ENCODE measurements at places on chromosomes 7 and 10.

GRCh38 chr7:27162561-27163287 is 2.6 kb downstream of the HOXA9 start:
- no peak overlapping the region for H3K4me3 ChIP-seq
- H3K36me3 ChIP-seq, result no peaks in the 10 kb centered on the region
- H3K27me3 ChIP-seq, result peaks cover 71% of the 10 kb centered on the region
- H3K27ac ChIP-seq, result no peak overlapping the region

DNA sequence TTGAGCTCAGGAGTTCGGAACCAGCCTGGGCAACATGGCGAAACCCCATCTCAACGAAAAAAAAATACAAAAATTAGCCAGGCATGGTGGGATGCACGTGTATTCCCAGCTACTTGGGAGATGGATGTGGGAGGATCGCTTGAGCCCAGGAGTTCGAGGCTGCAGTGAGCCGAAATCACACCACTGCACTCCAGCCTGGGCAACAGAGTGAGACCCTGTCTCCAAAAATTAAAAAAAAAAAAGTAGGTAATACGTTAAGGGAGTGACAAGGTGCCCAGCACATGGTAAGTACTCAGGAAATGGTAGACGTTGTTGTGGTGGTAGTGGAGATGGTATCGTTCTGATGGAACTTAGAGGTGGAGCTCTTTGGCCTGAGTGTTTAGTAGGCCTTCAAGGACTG is 41.0 kb upstream of the XPNPEP1 start:
- peaks cover 70% of the 10 kb centered on the region for H3K4me1 ChIP-seq
- DNase-seq, result no peak
- H3K36me3 ChIP-seq, result no peaks in the 10 kb centered on the region
- H3K27ac ChIP-seq, result no peak overlapping the region
- no peak overlapping the region for H3K4me3 ChIP-seq

DNA sequence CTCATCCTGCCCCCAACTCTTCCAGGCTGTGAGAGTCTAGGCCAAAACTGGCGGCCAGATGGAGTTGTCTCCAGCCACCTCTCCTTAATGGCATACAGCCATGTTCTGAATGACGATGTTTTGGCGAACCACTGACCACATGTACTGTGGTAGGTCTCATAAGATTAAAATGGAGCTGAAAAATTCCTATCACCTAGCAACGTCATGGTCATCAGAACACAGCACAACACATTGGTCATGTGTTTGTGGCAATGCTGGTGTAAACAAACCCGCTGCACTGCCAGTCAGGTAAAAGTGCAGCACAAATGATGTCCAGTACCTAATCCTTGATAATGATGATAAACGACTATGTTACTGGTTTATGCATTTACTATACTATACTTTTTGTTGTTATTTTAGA is 290.0 kb upstream of the MKI67 start:
- no peak for DNase-seq
- no peak overlapping the region for H3K27ac ChIP-seq
- no peaks in the 10 kb centered on the region for H3K4me1 ChIP-seq
- no peaks in the 10 kb centered on the region for H3K36me3 ChIP-seq

DNA sequence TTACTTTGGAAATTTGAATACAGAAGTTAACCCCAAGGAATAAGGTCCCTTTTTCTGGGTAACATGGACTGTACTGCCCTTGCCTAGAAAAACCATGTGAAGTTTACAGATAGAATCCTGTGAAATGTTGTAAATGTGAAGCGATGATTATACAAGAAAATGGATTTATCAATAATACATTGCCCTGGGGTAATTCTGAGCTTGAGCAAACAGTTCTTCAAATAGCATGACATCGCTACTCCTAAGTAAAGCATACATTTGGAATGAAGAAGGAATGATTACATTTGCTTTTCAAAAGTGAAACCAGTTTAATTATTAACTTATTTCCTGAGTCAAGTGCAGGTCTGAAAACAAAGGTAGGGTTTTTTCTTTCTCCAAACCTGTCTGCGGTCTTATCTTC is 43.3 kb upstream of the FZD8 start:
- no peak for DNase-seq
- H3K36me3 ChIP-seq, result no peaks in the 10 kb centered on the region
- no peak overlapping the region for H3K4me3 ChIP-seq
- peaks cover 4% of the 10 kb centered on the region for H3K4me1 ChIP-seq
- H3K27me3 ChIP-seq, result no peaks in the 10 kb centered on the region
- H3K27ac ChIP-seq, result no peak overlapping the region

GRCh38 chr10:69124563-69125268 is 738 bp downstream of the VPS26A start:
- H3K4me1 ChIP-seq, result peaks cover 9% of the 10 kb centered on the region
- peak overlapping the region; percentile 96 for H3K27ac ChIP-seq
- H3K4me3 ChIP-seq, result peak overlapping the region; percentile 72
- no peaks in the 10 kb centered on the region for H3K36me3 ChIP-seq
- no peaks in the 10 kb centered on the region for H3K27me3 ChIP-seq

DNA sequence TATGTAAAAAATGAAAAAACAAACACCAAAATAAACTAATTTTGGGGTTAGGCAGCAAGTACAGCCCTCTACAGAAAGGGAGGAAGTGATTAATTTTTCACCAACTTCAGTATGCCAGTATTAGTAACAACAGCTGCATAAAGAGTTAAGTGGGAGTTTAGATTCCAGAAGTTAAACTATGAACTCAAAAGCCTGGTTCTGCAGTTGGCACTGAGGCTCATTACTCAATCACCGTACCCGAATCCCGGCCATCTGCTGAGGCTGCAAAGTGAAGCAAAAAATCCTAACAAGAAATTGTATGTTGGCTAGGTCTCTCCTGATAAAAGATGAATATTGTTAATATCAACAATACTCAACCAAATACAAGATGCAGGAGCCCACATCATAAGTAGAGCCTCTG is 4.0 kb downstream of the NUDT5 start:
- H3K4me3 ChIP-seq, result no peak overlapping the region
- H3K27ac ChIP-seq, result no peak overlapping the region
- no peaks in the 10 kb centered on the region for H3K27me3 ChIP-seq
- no peak for DNase-seq
- no peaks in the 10 kb centered on the region for H3K36me3 ChIP-seq

GRCh38 chr10:119166564-119166963 is 1.1 kb upstream of the SFXN4 start:
- peaks cover 11% of the 10 kb centered on the region for H3K4me1 ChIP-seq
- H3K4me3 ChIP-seq, result no peak overlapping the region
- DNase-seq, result no peak
- peak overlapping the region; percentile 73 for H3K27ac ChIP-seq
- peaks cover 27% of the 10 kb centered on the region for H3K36me3 ChIP-seq

DNA sequence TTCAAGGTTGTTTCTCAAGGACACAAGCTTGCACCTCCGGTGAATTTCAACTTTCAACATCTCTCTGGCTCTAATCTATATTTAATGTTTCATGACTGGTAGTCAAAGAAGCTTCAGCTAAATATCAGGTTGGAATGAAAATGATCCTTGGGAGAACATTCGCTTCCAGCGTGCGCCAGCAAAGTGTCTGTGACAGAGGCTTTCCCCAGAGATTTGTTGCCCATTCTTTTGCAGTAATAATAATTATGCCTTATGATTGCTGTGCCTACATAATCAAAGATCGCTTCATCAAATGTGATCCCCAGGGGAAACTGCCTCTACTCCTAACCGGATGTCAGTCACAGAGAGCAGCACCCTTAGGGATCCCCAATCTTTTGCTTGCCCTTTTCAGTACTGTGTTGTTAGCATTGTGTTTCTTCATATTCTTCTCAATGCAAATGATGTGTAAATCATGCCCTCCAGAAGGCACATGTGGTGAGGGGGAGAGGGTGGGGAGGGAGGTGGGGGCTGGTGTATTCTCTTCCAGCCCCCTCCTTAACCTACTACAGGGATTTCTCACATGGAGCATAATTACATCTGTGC is 30.5 kb downstream of the FZD1 start:
- H3K4me3 ChIP-seq, result no peak overlapping the region
- no peak overlapping the region for H3K27ac ChIP-seq
- no peaks in the 10 kb centered on the region for H3K4me1 ChIP-seq
- no peak for DNase-seq

- no peaks in the 10 kb centered on the region for H3K27me3 ChIP-seq
- H3K4me3 ChIP-seq, result no peak overlapping the region
- H3K27ac ChIP-seq, result no peak overlapping the region
These were observed 112.6 kb downstream of the PRKAG2 start for GRCh38 chr7:151764056-151764920.

- H3K27ac ChIP-seq, result peak overlapping the region; percentile 44
- no peak for DNase-seq
- H3K27me3 ChIP-seq, result no peaks in the 10 kb centered on the region
- H3K4me3 ChIP-seq, result peak overlapping the region; percentile 96
- H3K36me3 ChIP-seq, result no peaks in the 10 kb centered on the region
- H3K4me1 ChIP-seq, result peaks cover 10% of the 10 kb centered on the region
These were observed 664 bp upstream of the HPS6 start for GRCh38 chr10:102064503-102064867.

DNA sequence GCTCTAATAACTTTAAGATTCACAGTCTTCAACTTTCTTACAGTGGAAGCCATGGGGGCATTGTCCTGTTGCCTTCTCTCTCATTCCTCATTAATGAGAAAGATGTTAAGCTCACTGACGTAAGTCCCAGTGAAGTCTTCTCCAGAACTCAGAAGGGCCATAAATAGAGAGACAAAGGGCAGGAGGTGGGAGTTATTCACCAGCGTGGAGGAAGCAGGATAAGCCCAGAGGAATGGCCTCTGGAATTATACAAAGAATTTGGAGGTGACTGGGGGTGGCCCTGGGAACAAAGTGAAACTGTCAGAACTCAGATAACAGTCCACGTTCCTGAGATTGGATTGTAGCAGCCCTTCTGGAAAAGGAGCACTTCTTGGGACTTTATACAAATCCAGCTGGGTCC is 52.4 kb downstream of the SORBS1 start:
- H3K4me1 ChIP-seq, result peaks cover 5% of the 10 kb centered on the region
- H3K27ac ChIP-seq, result no peak overlapping the region
- no peak for DNase-seq
- no peaks in the 10 kb centered on the region for H3K36me3 ChIP-seq
- no peaks in the 10 kb centered on the region for H3K27me3 ChIP-seq
- H3K4me3 ChIP-seq, result no peak overlapping the region

- H3K27ac ChIP-seq, result no peak overlapping the region
- peaks cover 9% of the 10 kb centered on the region for H3K4me1 ChIP-seq
- H3K27me3 ChIP-seq, result no peaks in the 10 kb centered on the region
- H3K36me3 ChIP-seq, result no peaks in the 10 kb centered on the region
These were observed 53.1 kb downstream of the SHOC2 start for GRCh38 chr10:110972231-110973134.

DNA sequence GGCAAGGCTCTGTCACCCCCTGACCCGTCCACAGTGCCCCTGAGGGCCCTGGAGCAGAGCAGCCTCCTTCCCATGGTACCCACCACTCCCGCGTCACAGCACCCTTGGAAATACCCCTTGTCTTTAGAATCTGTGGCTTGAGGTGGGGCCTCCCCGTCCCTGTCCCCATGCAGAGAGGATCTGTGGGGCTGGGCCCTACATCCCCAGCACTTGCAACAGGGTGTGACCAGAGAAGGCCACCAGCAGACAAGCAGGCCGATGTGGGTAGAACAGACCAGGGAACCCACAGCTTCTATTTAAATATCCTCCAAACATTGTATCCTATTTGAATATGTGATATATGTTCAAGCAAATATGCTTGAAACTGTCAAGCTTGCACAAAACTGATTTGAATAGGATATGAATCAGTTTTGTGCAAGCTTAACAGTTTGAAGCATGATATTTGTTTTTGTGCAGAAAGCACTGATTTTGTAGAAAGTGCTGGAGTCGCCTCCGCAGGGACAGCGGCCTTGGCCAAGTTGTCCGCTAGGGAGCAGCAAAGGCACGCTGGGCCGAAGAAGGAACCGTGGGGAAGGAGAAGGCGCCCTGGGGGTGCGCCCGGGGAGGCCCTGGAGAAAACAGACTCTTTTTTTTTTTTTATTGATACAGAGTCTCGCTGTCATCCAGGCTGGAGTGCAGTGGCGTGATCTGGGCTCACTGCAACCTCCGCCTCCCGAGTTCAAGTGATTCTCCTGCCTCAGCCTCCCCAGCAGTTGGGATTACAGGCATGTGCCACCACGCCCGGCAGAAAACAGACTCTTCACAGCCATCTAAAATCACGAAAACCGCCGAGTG is 2.2 kb downstream of the CFAP46 start:
- no peaks in the 10 kb centered on the region for H3K36me3 ChIP-seq
- H3K4me3 ChIP-seq, result no peak overlapping the region
- H3K27ac ChIP-seq, result no peak overlapping the region

DNA sequence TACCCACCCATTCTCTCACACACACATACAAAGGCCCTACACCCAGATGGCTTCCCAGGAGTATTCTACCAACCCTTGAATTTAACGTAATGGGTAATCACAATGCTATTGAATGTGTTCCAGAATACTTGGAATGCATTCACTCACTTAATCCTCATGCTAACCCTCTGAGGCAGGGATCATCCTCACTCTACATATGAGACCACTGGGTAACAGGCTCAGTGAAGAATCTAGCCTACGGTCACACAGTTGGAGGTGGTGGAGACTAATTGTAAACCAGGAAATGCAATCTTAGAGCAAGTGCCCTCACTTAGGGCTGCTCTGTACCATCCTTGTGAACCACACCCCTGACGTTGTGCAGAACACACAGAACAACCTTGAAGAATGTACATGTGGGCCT is 87.5 kb downstream of the PPP1R3C start:
- no peak overlapping the region for H3K27ac ChIP-seq
- H3K4me3 ChIP-seq, result no peak overlapping the region
- no peaks in the 10 kb centered on the region for H3K27me3 ChIP-seq

DNA sequence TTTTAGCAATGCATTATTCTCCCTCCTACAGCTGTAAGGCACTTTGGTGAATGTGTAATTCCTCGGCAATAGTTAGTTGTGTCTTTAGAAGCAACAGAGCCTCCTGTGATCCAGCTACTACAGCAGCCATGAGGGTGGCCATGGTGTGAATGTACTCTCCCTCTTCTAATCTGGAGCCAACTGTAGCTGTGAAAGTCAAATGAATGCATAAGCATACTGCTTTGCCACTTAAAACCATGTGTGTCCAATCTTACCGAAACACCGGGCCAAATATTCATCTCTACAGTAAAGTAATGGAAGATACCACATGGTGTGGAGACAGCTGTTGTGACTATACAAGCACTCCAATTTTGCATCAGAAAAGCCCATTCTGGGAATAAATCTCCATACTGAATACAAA is 195.0 kb downstream of the DNAJC1 start:
- no peaks in the 10 kb centered on the region for H3K27me3 ChIP-seq
- H3K27ac ChIP-seq, result no peak overlapping the region

DNA sequence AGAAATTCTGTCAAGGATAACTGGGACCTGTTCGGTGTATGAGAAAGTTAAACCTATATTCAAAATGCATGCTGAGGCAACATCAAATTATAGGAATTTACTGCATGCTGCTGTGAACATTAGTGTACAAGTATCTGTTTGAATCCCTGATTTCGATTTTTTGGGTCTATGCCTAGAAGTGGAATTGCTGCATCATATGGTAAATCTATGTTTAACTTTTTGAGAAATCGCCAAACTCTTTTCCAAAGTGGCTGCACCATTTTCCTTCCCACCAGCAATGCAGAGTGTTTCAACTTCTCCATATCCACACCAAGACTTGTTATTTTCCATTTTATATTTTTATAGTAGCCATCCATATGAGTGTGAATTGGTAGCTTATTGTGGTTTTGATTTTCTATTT is 306.7 kb downstream of the GPR158 start:
- no peak for DNase-seq
- no peaks in the 10 kb centered on the region for H3K36me3 ChIP-seq
- H3K27ac ChIP-seq, result no peak overlapping the region
- no peaks in the 10 kb centered on the region for H3K27me3 ChIP-seq
